ENCODE measurements at places on chromosomes 12 and 14.

- H3K4me1 ChIP-seq, result peaks cover 17% of the 10 kb centered on the region
- no peak overlapping the region for H3K27ac ChIP-seq
- peaks cover 100% of the 10 kb centered on the region for H3K27me3 ChIP-seq
These were observed 6.7 kb upstream of the HOXC6 start for GRCh38 chr12:54021432-54022013.

- no peaks in the 10 kb centered on the region for H3K27me3 ChIP-seq
- DNase-seq, result no peak
- no peaks in the 10 kb centered on the region for H3K4me1 ChIP-seq
- no peaks in the 10 kb centered on the region for H3K36me3 ChIP-seq
- no peak overlapping the region for H3K27ac ChIP-seq
- no peak overlapping the region for H3K4me3 ChIP-seq
These were observed 4.7 kb upstream of the TMEM229B start for GRCh38 chr14:67493092-67493717.

- peak overlapping the region; percentile 98 for H3K27ac ChIP-seq
- peaks cover 28% of the 10 kb centered on the region for H3K4me1 ChIP-seq
- H3K27me3 ChIP-seq, result no peaks in the 10 kb centered on the region
- DNase-seq, result no peak
- H3K36me3 ChIP-seq, result no peaks in the 10 kb centered on the region
These were observed 72.8 kb downstream of the IRF2BPL start for GRCh38 chr14:76955575-76956315.

DNA sequence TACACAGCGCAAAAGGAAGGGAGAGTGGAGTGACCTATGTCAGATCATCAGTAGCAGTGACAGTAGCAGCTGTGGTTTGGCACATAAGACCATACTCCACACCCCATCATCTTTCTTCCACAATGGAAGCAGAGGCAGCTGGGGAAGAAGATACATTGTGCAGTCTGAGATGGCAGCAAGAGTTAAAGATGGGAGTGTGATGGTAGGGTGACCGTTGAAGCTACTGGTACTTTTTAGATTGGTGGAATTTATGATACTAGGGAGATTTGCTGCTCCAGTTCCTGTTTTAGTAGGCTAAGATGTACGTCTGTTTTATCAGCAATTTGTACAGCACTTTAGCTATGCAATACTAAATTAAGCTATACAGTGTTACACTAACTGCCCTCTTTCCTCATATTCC is 291.0 kb downstream of the FUT8 start:
- no peaks in the 10 kb centered on the region for H3K27me3 ChIP-seq
- DNase-seq, result no peak
- H3K4me1 ChIP-seq, result no peaks in the 10 kb centered on the region
- H3K4me3 ChIP-seq, result no peak overlapping the region

- no peaks in the 10 kb centered on the region for H3K36me3 ChIP-seq
- no peak overlapping the region for H3K27ac ChIP-seq
- H3K27me3 ChIP-seq, result no peaks in the 10 kb centered on the region
- H3K4me3 ChIP-seq, result no peak overlapping the region
These were observed 12.4 kb downstream of the SLC2A3 start for GRCh38 chr12:7923241-7924236.

Measured in transverse colon (tissue), 4 donors.